ENCODE measurements at places on chromosomes 6 and 20.

- no peak for DNase-seq
These were observed 113.6 kb upstream of the ID4 start for GRCh38 chr6:19723545-19723944.

DNA sequence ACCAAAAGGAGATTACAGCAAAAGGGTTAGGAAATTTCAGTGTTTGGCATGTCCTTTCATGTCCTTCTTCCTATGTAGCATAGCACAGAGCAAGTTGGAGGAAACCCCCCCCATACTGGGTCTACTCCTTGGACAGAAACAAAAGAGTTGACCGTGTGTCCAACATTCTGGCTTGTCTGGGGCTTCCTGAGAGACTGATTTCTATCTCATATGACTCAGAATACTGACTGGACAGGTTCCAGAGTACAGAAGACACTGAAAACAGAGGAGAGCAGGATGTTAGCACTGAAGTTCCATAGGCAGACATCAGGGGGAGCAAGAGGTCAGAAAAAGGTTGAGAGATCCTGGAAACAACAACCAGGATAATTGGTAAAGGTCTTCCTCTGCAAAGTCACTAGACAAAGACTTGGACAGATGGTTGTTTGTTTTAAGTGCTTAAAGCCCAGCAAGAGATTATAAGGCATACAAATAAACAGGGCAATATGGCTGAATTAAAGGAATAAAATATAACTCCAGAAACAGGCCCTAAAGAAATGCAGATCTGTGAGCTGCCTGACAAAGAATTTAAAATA, 48.4 kb downstream of the USP49 start:
- DNase-seq: no peak

DNA sequence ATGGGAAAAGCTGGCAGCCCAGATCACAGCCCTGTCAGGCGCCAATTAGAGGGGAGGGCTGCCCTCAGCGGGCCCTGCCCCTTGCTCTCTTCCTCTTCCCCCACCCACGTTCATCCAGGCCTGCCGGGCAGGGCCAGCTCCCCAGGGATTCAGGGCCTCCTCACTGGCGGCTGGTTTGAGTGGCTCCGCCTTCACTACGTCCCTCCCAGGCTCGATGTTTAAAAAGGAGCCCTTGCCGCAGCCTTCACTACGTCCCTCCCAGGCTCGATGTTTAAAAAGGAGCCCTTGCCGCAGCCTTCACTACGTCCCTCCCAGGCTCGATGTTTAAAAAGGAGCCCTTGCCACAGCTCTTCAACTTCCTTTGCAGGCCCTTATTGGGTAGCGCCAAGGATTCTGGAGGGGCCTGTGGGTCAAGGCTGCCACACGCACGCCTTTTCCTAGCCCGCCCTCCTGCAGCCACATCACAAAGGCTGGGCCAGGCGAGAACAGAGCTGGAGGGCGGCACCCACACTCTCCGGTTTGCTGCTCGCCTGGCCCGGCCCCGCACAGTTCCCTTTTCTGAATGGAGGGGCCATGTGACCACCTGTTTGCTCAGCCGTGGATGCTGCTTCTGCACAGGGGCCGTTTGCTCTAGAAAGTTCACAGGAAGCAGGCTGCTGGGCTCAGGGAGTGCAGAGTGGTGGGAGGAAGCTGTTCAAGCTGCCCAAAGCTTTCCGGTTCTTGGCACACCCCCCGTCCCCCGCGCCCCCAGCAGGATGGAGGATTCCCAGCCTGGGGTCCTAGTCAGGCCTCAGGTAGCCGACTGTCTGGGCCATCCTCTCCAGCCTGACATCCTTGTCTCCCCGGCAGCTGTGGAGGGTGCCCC, 1.6 kb downstream of the SLC17A9 start:
- DNase-seq: peak; percentile 28

DNA sequence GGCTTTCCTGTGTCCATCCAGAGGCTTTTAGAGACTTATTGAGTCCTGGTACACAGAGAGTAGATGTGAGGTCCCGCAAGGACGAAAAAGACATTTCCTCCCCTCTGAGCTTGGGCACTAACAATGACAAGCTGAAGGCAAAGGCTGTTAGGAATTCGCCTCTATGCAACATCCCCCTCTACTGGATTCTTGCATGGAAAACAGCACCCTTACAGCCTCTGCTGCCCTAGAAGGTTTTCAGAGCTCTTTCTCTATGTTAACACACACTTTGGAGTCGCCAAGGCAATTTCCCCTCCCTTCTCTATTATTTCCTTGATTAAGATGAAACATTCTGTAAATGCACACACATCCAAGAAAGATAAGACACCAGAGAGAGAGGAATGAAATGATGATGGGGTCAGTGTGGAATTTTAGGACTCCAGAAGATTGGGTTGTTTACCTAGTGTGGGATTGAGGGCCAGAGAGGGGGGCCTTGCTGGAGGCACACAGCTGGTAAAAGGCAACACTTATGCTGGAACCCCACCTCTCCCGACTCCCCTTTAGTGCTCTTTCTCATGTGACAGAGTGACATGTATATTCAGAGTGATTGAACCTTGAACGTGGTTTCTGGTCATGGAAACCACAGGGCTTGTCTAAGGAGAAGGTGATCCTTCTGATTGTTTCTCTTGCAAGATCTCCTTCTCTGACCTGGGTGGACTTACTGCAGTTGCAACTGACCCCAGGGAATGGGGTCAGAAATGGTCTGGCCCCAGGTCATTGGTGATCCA, 300.7 kb downstream of the CLIC5 start:
- DNase-seq: no peak

- no peak for DNase-seq
These were observed 3.2 kb downstream of the NFYA start for GRCh38 chr6:41075651-41076626.

DNA sequence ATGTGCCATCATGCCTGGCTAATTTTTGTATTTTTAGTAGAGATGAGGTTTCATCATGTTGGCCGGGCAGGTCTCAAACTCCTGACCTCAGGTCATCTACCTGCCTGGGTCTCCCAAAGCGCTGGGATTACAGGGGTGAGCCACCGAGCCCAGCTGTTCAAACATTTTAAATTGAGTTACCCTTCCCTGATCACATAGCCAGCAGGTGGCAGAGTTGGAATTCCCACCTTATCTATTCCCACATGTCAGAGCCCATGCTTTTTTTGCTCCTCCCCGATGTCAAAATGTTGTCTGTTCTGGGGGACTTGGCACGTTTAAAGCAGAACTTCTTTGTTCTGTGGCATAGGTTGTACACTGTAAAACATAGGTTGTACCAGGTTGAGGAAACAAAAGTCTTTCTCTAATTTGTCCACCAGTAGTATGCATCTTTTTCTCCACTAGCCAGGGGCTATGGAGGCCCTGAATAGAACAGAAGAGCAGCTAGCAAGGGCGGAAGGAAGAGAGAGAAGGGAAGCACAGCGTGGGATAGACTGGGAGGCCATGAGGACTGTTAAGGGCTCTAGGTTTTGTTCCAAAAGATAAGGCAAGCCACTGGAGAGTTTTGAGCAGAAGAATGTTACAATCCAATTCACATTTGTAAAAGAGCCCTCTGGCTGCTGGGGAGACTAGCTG, 7.3 kb upstream of the LBP start:
- no peak for DNase-seq

DNA sequence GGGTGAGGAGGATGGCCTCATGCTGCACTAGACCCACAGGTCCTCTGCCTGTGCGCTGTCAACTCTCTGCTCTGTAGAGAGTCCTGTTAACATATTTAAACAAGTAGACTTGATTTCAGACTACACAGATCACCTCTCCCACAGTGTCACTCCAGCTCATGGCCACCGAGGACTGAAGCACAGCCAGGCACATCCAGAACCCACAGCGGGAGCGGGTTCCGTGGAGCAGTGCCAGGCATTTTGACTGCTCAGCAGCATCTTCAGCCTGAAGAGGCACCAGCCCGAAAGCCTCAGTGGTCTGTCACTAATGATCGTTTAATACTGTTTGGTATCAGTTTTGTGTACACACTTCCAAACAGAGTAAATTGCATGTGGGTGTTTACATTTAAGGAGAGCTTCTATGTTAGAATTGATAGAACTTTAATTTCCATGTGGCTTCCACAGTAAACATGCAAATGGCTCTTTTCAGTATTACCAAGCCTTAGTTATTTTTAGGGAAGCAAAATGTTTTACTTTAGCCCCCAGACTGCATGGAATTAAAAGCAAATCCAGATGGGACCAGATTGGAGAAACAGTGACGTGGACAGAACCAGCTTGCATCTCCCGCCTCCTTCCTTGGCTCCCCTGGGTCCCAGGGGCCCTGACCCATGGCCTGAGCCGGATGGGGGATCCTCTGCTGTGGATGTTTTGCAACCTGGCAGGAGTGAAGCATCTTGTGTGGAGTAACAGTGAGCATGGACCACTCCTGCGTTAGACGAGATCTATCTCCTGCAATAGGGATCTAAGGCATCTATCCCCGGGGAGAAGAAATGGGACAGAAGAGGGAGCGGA, 196.7 kb upstream of the CDH4 start:
- DNase-seq: no peak

- no peak for DNase-seq
These were observed 9.5 kb downstream of the PHACTR3 start for GRCh38 chr20:59613861-59614260.

DNA sequence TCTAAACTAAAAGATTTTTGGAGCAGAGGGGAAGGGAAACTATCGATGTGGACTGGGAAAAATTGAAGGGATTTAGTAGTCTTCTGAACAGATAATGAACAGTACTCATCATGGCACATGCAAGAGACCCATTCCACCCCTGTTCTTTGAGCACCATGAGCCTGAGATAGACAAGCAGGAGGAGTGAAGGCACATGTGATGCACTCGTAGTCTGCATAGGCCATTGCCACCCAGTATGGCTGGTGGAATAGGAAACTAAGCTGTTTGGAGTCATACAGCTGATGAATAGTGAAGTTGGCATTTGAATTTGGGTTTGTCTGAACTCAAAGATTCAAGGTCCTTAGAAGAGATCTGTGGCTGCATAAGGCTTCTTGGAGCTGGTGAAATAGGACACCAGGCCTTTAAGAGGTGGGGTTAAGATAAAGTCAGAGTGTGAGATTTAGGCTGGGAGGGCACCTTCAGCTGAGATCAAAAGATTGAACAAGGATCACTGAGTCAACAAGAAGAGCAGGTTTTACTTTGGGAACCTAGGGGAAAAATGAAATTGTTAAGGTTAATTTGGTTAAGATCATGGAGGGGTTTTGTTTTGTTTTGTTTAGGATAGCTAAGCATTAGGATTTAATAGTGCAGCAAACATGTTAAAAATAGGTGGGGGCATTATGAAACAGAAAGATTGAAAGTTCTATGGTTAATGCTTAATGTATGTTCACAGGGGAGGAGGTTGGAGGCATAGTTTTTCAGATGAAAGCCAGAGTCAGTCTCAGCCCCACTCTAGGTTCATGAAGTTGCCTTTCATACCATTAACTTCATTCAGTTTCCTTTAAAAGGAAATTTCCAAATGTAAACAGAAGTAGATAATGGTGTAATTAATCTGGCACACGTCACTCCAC, 148.8 kb downstream of the ARID1B start:
- no peak for DNase-seq

- DNase-seq: no peak
These were observed 133.8 kb downstream of the BTBD3 start for GRCh38 chr20:12051206-12052163.

- no peak for DNase-seq
These were observed 98.3 kb downstream of the SIM1 start for GRCh38 chr6:100366419-100366818.

DNA sequence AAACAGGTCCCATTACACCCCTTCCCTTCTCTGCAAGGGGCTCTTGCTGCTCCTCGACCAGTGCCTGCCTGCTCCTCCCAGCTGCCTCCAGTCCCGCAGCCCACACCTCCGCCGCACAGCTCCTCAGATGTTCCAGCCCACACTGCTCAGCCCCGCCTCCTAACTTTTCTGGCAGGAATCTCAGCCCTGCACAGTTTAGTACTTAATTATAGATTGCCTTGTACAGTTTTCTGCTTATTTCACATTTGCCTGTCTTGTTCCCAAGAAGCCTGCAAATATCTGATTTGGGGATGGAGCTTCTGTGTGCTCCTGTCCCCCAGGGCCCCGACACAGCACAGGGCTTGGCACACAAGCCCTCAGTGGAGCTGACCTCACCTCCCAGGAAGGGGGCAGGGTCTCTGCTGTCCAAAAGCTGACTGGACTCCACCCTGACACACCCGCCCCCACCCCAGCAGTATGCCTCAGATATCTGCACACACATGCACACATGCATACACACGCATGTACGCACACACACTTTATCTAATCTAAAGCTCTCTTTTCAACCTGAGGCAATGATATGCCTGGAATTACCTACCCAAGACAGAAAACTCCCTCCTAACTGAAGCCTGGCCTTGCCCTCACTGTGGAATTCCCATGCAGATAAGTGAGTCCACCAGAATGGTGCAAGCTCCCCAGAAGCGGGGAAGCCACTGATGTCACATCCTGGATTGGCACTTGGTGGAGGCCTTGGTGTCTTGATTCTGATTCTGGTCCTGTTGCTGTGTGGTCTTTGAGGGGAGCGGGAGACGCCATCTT, 1.2 kb upstream of the PNPLA1 start:
- DNase-seq: no peak

- DNase-seq: no peak
These were observed 152.4 kb upstream of the COL21A1 start for GRCh38 chr6:56399672-56400263.

GRCh38 chr6:89281779-89282246, 33.3 kb downstream of the GABRR2 start:
- no peak for DNase-seq

- no peak for DNase-seq
These were observed 46.3 kb downstream of the BTBD9 start for GRCh38 chr6:38593409-38593808.

DNA sequence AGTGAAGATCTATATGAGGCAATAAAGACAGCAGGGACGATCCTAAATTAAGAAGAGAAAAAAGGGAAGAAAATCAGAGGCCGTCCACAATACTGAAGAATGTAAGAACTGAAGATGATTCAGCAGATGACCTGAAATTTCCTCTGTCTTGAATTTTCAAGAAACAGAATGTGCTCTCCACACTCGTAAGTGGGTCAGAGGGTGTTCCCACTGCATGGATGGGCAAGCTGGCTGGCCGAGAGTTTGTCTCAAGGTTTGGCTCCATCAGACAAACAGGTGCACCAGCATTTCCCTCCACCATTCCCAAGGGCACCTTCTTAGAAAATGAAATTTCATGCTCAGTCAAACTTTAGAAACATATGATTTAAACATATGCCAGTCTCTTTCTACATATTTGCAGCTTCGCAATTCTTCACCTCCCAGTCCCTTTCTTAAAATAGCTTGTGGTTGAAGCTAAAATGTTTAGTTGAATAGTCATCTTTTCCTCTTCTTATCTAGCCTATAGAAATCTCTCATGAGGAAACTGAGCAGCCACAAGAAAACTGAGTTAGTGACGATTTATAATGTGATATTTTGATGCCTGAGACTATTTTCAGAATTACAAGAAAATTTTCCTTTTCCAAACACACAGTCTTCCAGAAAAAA, 576.4 kb downstream of the PRKN start:
- no peak for DNase-seq

DNA sequence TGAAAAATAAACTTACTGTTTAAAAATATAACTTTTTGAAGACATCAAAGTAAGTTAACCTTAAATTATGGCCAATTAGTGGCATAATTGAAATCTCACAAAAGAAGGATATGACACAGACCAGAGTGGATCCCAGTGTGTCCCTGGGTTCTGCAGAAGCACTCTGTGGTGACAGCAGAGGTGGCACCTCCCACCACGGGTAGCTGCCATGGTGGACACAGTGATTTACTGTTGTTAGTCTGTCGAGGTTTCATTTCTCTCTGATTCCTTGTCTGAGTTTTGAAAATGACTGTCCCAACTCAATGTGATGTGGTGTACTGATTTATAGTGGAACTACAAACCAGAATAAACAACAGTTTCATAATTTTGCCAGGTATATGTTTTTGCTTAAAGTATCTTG, 76.5 kb downstream of the TULP4 start:
- DNase-seq: no peak

GRCh38 chr6:152063170-152063921, 255.9 kb downstream of the ESR1 start:
- DNase-seq: no peak

- DNase-seq: no peak
These were observed 71.4 kb upstream of the DUSP22 start for GRCh38 chr6:220721-221475.

Measured in NCI-H2107 (cell line).